ENCODE measurements at places on chromosomes 2 and 18.

DNA sequence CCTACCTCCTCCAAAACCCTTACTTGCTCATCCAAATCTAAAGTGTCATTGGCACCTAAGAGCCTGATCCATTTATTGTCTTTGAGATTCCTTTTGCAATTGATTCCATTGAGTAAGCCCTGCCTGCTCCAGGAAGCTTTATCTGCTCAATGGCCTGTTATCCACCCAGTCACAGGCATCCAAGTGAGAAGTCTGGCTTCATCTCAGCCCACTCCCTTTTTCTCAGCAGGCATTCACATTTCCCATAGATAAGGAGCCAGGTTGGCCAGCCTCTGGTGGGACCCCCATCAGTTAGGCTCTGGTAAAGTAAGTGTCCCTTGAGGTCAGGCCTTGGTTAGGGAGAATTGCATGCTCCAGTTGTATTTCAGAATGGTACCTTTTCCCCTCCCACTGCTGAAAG is 396.2 kb upstream of the ST6GAL2 start:
- DNase-seq: no peak

DNA sequence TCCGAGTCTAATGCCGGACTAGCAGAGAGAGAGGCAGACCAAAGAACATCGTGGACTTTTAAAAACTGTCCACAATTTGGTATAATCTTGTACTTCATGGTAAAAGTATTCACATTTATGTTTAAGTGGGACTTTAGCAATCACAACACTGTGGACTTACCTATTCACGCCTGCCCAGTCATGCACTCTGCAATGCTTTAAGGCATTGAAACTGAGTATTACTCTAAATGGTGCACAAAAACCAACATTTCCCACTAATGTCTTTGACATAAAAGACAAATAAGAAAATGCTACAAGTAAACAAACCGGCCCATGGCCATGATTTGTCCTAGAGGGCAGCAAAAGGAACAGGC is 91.3 kb downstream of the ACVR1 start:
- DNase-seq: no peak

DNA sequence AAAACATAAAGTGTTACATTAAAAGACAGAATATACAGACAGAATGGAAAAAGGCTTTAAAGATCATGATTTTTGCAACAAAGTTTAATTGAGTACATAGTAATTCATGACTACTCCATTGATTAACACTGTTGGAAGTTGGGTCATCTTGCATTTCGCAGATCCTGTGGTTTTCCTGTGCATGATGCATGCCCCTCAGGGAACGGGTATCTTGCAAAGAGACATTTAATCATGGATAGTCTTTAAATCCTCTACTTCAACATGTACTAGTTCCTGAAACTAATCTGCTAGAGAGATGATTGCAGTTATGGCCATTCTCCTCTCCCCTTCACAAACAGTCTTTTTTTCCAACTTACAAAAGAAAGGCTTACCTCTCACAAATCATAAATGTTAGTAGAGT is 155.6 kb upstream of the DSEL start:
- DNase-seq: no peak

- no peak for DNase-seq
These were observed 199.8 kb downstream of the FAM210A start for GRCh38 chr18:13526519-13526918.

DNA sequence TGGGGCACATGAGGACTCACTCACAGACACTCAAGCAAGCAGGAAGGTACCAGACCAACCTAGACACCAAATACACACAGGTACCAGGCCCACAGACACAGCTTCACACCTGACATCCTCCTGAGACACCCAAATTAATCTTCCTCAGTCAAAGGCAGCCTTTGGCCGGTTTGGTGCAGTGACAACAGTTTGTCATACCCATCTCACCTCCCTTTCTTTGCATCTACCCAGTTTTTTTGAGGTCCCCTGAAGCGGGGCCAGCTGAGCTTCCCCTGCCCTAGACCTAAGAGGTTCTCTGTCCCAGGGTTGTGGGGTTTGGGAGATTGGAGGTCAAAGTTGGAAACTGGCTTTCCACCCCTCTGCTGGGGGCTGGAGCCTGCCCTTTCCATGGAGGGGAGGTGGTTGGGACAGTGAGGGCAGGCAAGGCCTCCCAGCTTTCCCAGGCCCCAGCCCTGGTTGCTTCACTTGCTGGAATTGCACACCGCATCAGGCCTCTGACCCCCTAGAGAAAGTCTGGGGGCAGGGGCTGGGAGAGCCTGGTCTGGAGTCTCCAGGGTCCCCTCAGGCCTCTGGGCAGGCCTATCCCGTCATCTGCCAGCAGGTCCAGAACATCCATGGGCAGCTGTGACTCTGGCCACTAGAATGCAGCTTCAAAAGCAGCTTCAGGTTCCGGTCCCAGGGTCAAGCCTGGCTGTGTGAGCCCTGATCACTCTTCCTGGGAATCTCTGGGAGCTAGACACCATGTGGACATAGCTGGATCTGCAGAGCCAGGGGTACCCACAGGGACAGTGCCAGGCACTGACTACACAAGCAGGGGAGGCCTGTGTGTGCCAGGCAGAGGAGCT is 12.5 kb upstream of the TEX261 start:
- no peak for DNase-seq

DNA sequence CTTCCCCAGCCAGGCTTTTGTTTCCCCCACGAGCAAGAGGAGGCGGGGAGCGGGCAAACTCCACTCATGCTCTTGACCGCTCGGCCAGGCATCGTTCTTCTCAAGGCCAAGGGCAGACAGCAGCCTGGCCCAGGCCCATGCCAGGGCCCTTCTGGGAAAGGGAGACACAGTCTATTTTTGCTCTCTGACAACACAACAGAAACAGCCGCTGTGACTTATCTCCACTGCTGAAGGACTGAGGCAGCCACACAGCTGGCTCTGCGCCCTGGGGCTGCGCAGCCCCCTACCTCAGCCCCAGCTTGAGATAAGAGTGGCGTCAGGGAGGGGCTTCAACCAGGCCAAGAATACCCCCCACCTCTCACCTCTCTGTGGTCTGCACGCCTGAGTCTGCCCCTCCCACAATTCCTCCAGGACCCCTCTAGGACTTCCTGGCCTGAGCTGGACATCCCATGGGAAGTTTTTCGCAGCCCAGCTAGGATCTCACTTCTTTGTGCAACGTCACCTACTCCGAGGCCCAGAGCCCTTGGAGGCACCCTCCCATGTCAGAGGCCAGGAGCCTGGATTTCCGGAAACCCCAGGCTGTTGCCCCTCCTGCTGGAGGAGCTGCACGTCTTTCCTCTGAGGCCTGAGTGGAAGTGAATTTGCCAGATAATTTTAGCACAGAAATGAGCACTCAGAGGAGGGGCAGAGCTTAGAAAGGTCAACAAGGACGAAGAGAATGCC is 118.9 kb upstream of the OTOS start:
- DNase-seq: no peak

- no peak for DNase-seq
These were observed 911.4 kb upstream of the ZEB2 start for GRCh38 chr2:145431181-145431951.

- no peak for DNase-seq
These were observed at the start of gene ARHGEF33 for GRCh38 chr2:38889575-38889974. Gene ARHGEF33, plus strand, starts transcription at chr2:38889875. Its CDS starts 29,573 bp downstream, at chr2:38919448.

GRCh38 chr2:168255866-168256265 is 8.5 kb upstream of the STK39 start:
- no peak for DNase-seq

DNA sequence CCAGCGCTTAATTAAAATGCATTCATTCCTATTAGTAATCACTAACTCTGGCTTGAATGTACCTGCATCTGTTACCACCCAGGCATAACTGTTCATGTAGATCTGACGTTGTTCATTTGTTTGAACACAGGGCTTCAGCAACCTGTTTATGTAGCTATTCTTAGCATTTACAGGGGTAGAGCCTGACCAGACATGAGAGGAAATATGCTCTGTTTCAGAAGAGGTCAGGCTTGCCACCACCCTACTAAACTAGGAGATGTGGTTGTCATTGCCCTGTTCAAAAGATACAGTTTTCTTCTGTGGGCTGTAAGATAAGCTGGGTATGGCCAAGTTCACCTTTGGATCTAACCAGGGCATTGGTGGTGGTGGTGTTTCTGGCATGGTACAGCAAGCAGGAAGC is 8.8 kb downstream of the MGAT5 start:
- DNase-seq: no peak

DNA sequence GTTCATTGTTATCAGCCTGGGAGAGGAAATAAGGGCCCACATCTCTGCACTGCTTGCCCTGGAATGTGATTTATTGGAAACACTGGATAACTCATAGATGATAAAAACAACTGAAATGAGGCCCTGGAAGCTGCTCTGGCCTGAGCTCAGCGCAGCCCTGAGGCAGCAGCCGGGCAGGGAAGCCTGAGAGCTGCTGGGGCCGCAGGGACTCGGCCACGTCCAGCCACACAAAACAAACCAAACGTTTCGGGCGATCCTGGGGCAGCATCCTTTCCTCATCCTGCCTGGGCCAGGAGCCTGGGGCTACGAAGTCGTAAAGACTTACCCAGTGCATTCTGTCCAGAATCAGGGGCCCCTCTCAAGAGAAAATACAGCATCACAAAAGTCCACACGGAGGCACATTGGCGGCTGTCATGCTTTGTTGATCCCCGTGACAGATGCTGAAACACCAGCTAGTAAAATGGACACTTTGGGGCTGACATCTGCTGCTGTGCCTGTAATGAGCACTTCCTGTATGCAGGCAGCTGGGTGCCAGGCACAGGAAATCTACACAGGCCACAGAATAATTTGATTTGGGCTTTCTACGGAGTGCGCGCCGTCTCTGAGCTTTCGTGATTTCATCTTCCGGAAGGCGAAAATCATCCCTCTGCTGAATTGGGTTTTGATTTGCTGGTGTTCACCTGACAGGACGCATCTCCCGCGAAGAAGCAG is 250.6 kb downstream of the EIPR1 start:
- DNase-seq: no peak

- no peak for DNase-seq
These were observed 199.7 kb downstream of the PID1 start for GRCh38 chr2:229071292-229071976.

GRCh38 chr2:212959471-212960117 is 191.8 kb downstream of the IKZF2 start:
- no peak for DNase-seq

DNA sequence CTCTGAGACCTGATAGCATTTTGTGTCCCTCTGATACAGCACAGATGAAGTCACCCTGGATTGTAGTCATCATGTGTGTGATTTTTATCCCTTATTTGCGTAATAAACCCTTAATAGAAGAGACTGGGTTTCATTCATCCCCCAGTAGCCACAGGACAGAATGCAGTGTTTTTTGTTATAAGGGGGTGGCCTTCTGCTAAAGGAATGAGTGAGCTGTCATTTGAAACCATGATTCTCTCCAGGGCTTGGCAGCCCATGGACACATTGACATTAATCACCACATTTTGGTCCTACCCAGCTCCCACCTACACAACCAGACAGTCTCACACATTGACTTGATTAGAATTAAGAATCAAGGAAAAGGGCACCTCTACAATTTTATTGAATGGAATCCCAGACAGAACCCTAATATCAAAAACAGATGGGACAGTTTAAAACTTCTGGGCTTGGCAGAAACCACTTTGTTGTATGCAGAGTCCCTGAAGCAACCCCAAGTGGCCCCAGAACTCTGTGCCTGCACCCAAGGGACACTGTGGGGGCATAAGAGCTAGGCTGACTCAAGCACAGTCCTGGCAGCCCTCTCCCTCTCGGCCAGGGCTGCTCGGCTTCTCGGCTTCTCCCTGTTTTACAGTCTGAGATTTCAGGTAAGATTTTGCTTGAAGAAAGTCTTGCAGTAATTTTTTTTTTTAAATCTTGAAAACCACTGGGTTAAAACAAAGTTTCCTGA is 254.0 kb upstream of the SLC14A2 start:
- no peak for DNase-seq

GRCh38 chr2:122863532-122863931 is 1108.1 kb downstream of the TSN start:
- DNase-seq: no peak

DNA sequence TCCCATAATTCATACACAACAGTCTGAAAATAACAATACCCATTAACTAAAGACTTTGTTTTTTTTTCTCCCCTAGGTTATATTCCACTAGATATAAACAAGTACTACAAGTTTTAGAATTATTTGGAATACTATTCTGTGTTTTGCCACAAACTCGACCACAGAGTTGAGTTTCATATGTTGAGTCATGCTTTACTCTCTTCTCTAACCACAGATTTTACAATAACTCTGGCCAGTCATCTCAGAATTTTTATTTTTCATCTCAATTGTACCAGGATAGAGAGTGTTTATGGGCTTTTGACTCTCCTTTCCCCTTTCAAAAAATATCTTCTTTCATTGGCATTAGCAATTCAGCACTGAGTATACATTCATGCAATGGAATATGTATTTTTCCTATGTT is 348.7 kb upstream of the GALNT5 start:
- no peak for DNase-seq

- no peak for DNase-seq
These were observed 85.4 kb upstream of the LINC00305 start for GRCh38 chr18:64234321-64234720.

DNA sequence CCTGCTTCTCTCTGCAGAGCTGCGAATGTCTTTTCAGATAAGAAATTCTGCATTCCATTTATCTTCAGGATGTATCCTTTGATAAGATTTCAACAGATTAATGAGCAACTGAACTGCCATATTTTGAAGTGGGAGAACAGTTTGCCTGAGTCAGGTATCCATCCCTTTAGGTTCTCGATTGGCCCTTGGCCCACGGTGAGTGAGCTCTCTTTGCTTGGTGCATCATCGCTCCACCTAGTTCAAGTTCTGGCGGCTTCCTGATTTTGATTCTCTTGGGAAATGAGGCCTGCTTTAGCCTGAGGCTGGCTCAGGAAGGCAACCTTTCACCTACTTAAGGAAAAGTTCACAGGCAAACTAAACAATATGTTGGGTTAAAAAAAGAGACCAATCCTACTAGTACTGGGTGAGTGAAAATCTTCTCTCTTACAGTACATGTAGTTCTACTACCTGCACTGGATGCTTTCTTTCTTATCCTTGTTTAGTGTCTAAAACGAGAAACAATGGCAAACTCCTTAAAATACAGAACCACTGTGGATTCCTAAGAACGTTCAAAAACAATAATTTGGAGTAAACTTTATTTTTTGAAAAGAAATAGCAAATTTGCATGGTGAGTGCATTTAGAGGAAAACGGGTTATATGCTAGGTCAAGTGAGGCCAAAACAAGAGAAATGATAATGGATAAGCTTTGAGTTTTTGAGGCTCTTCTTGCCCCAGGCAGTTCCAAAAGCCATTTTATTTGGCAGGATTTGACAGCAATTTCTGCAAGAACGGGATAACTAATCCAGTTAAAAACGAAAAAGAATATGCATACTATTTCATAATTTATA is 837 bp upstream of the ACSL3 start:
- no peak for DNase-seq

- no peak for DNase-seq
These were observed 1.4 kb downstream of the BOD1L2 start for GRCh38 chr18:57148263-57148662.

GRCh38 chr2:6845903-6846302 is 19.8 kb downstream of the CMPK2 start:
- no peak for DNase-seq

GRCh38 chr2:48448274-48449061 is 81.5 kb upstream of the STON1 start:
- DNase-seq: no peak

DNA sequence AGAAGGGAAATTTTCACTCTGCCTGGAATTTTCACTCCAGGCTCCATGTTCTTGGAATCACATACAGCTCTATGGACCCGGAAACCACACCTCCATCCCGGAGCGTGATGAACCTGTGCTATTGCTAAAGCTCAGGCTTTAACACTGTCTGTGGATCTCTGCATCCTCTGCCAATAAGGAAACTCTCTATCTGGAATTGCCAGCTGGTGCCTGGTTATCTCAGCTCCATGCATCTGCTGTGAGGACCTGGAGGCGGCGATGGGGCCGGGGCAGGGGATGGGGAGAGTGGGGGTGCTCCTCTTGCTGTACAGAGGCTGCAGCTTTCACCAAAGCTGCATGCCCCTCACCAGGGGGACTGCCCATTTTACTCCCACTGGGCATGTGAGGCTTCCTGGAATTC is 754.0 kb upstream of the SOX11 start:
- DNase-seq: no peak
